ENCODE measurements at places on chromosomes 5 and 9.
A peak's percentile ranks its signal among the peaks of the same experiment; 100 is the strongest.

DNA sequence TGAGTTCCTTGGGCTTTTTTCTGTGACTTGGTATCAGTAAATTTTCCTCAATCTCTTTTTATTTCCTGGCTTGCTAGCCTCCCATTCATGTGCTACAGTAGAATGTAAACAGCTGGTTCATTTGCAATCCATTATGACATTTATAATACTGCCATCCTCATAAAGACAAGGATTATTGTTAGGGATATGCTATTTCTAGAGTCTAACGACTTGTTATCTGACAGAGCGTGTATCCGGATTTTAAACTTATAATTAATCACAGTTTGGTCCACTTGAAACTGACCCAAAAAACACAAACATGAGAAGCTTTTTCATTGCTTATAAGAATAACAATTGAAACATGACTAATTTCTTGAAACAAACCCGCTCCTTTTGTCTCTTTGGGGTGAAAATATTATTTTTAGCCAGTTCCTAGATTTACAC, 585.8 kb downstream of the TLE4 start:
- DNase-seq: no peak

GRCh38 chr5:38790891-38791290, 54.9 kb upstream of the OSMR start:
- no peak for DNase-seq

DNA sequence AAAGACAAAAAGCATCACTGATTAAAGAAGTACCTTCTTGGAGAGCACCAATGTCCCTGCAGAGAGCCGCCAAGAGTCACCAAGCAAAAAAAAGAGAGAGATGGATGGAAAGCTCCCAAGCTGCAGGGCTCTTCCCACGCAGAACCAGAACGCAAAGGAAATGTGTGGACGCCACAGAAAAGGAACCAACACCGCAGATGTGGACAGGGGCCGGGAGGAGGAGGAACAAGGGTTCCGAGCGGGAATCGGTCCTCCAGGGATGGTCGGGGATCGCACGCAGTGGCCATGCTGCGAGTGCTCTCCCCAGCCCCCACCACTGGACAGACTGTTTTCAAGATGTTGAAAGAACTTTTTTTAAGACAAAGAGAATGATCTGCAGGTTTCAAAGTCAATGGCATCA, 40.2 kb upstream of the ZNF354A start:
- no peak for DNase-seq

DNA sequence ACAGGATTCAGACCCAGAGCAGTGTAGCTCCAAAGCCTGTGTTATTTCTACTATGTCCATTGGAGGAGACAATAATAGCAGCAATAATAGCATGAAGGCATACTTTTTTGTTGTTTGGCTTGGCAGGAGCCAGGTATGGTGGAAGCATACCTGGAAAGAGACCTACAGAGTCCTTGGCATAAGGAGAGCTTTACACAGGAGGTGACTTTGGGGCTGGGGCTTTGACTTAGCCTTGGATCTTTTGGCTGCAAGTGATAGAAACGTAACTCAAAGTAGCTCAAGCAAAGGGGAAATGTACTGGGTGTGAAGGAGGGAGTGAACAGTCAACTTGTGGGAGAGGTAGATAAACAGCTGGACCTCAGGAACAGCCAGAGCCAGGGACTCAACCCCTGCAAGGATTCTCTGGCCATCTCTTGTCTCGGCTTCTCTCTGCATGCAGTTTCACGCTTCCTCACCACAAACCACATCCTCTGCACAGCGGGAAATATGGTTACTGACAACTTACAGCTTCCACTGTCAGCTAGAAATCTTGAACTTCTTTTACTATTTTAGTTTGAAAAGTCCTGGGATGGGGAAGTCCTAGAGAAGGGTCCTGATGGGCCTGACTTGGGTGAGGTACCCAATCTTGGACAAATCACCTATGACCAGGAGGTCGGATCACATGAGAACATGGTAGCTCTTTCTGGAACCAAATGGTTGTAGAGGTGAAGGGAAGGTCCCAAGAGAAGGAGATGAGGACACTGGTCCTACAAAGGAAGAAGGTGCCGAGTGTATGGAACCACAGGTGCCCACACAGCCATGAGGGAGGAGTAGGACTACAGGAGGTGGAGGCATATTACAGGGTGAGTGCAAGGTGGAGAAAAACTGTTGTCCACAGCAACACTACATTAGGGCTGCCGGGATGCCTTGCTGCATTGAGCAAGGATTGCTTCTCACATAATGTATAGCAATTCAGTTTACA, 47.0 kb upstream of the TGFBR1 start:
- DNase-seq: peak; percentile 46

GRCh38 chr9:126450668-126451205, 124.1 kb downstream of the MVB12B start:
- no peak for DNase-seq

- no peak for DNase-seq
These were observed 38.0 kb upstream of the FOXI1 start for GRCh38 chr5:170067574-170068170.

DNA sequence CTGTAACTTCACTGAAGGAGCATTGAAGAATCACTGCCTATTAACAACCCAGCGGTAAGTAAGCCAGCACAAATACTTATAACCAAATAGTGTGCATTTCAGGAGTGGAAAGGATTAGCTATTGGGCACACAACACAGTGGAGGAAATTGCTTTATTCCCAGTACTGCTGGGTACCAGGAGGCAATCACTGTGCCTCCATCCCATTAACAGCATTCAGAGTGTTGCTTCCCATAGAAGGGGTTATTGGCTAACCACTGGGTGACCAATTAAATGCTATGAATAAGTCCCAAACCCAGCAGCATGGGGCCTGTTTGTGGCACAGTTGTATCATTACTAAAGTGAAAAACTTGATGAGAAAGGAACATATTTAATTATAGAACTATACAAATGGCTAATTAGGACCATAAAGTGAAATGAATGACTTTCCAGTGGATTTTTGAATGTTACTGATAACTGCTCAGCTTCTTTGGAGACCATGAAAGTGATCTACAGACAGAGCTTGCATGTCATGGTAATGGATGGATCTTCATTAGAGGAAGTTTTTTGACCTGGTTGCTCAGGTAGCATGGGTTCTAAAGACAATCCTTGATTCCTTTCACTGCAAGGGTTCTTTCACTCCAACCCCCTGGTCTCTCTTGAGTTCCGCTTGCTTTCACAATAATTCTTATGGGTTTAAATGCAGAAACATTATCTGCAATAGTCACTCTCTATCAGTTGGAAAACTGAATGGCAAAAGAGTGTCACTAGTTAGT, 413.3 kb upstream of the RORB start:
- no peak for DNase-seq

- DNase-seq: no peak
These were observed 16.8 kb upstream of the HK3 start for GRCh38 chr5:176915906-176916305.

- no peak for DNase-seq
These were observed 199.9 kb downstream of the PIK3R1 start for GRCh38 chr5:68415177-68416085.

GRCh38 chr5:6107675-6108539, 270.4 kb downstream of the MED10 start:
- no peak for DNase-seq

- DNase-seq: no peak
These were observed 43.9 kb upstream of the GLIPR2 start for GRCh38 chr9:36092509-36093215.

- no peak for DNase-seq
These were observed 11.6 kb upstream of the SPTAN1 start for GRCh38 chr9:128540634-128541360.

DNA sequence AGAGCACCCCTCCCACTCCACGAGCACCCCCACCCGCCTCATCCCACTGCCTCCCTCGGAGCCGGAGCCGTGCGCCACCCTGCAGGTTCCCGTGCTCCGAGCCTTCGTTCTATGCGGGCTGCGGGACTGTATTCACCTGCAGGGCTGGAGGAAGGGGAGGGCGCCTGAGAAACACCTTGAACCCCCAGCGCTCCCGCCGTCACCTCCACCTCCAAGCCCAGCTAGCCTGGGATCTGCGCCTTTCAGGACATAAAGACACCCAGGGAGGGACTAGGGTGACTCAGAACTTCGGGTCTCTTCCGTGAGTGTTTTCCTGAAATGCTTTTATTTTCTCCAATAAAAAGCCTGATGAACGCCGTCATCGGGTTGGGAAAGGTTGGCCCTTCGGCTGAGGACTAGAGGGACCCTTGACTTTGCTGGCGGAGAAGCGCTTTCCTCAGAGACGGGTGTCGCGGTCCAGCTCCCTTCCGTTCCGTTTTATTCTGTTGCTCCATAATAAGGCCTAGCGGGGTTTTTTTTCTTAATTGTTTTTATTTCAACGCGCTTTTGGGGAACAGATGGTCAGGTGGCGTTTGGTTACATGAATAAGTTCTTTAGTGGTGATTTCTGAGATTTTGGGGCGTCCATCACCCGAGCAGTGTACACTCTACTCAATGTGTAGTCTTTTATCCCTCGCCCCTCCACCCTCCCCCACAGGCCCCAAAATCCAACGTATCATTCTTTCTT, 4.6 kb downstream of the TLX3 start:
- DNase-seq: no peak

- DNase-seq: no peak
These were observed 4.1 kb downstream of the SUB1 start for GRCh38 chr5:32589416-32589815.

DNA sequence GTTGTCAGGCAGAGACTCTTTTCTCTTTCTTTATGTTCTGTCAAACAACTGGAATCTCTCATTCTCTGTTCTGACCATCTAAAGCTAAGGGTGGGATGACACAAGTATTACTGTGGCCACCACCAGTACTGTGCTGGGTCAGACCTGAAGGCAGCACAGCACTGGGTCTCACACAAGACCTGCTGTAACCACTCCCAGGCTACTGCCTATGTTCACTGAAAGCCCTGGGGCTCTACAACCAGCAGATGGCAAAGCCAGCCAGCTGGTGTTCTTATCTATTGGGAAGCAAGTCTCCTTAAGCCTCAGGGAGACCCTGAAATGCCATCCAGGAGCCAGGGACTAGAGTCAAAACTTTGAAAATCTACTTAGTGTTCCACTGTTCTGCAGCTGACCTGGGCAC, 189.5 kb downstream of the SLCO4C1 start:
- no peak for DNase-seq

Data from stimulated activated CD8-positive, alpha-beta memory T cell treated with anti-CD3 and anti-CD28 coated beads, Interleukin-7, amount 100 ng/mL, for 24 hours (primary cell).